Small intestine (tissue), 16 donors: ENCODE measurements at places on chromosomes 6 and 20.
A peak's percentile ranks its signal among the peaks of the same experiment; 100 is the strongest.

- DNase-seq, result peak; percentile 65
Measured at GRCh38 chr6:106119546-106119945, 33.4 kb downstream of the PRDM1 start.

DNA sequence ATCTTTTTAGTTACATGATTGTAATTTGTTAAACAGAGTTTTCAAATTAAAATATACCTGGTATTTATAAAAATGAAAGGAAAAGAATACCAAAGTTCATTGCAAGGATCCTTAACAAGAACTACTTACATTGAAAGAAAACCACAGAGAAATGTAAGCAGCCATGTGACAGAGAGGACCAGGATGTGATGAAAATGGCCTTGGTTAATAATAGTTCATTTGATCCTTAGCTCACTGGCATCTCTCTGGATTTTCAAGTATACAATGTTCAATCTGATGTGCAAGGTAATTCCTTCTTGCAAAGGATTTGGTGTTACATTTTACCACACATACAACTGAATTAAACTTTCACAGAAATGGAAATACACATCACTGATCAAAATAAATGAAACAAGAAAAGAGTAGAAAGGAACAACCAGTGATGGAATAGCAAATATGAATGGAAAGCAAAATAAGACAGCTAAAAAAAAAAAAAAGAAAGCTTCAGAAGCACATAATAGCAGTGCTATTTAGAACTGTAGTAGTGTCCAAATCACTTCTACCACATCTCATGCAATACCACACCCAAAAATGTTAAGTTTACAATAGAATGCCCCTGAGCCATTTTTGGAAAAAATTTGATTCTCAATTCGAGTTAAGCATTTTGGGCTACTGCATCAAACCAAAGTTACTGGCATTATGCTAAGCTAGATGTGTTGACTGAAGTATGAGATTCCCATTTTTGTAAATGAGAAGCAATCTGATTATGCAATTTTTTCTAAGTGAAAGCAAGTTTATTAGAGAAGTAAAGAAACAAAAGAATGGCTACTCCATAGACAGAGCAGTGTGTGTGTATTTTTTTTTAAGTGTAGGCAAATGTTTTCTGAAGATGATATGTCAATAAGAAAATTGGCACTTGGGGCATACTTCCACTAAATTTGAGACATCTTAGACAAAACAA lies 22.6 kb upstream of the HLA-A start:
- DNase-seq, result no peak

GRCh38 chr6:28808383-28808782 lies 115.4 kb downstream of the TRIM27 start:
- no peak for DNase-seq

DNA sequence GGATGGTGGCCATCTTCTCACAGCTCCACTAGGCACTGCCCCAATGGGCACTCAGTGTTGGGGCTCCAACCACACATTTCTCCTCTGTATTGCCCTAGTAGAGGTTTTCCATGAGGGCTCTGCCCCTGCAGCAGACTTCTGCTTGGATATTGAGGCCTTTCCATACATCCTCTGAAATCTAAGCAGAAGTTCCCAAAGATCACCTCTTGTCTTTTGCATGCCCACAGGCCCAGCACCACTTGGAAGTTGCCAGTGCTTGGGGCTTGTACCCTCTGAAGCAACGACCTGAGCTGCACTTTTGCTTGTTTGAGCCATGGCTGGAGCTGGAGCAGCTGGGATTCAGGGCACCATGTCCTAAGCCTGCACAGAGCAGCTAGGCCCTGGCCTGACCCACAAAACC lies 189.1 kb upstream of the EYS start:
- no peak for DNase-seq

GRCh38 chr6:139536751-139537617 lies 162.5 kb upstream of the CITED2 start:
- peak; percentile 79 for DNase-seq
